ENCODE measurements at places on chromosomes 6 and 20. TPM values are rescaled to one million over a fixed set of nuclear protein-coding genes. Genes with fewer than 3 reads are reported as not detected.

The ANKRD66 gene
- total RNA-seq: not detected

The ADGRF1 gene
- total RNA-seq: not detected

The GRIK2 gene
- total RNA-seq: 3.9 TPM

The RAB44 gene
- 0.12 TPM for total RNA-seq

The TNFRSF21 gene
- total RNA-seq: 3.7 TPM

The ID4 gene
- total RNA-seq: 2.4 TPM

The GRM4 gene
- total RNA-seq: not detected

The TENT5A gene
- 47.2 TPM for total RNA-seq

The CHRNA4 gene
- 1.5 TPM for total RNA-seq

The RHAG gene
- 2.6 TPM for total RNA-seq

The ASIP gene
- total RNA-seq: 14.1 TPM

The NKAIN4 gene
- total RNA-seq: not detected

The OR5V1 gene
- total RNA-seq: not detected
